ENCODE measurements at places on chromosomes 3 and 15. TPM values are rescaled to one million over a fixed set of nuclear protein-coding genes. Genes with fewer than 3 reads are reported as not detected.

OSTN gene
- not detected for total RNA-seq

FXR1 gene
- total RNA-seq, result 119 TPM

KLHL40 gene
- not detected for total RNA-seq

LRRC2 gene
- not detected for total RNA-seq

TAGLN3 gene
- total RNA-seq, result not detected

FEZF2 gene
- total RNA-seq, result not detected

LRRC34 gene
- total RNA-seq, result 2.4 TPM

PRR20G gene
- total RNA-seq, result not detected

SATB1 gene
- total RNA-seq, result 0.98 TPM

MRPS25 gene
- total RNA-seq, result 20.7 TPM

IQCH gene
- total RNA-seq, result 4.3 TPM

GOLGA6A gene
- total RNA-seq, result 0.54 TPM

ZNF80 gene
- not detected for total RNA-seq

SYNM gene
- total RNA-seq, result 0.39 TPM

TMC3 gene
- total RNA-seq, result not detected

SYNPR gene
- total RNA-seq, result not detected

GPR149 gene
- total RNA-seq, result not detected

GPR176 gene
- 16.1 TPM for total RNA-seq

AGBL1 gene
- not detected for total RNA-seq

APBA2 gene
- 0.22 TPM for total RNA-seq

CDAN1 gene
- 7.3 TPM for total RNA-seq

AP3B2 gene
- total RNA-seq, result 0.11 TPM

ITIH3 gene
- total RNA-seq, result not detected

BOC gene
- 15.7 TPM for total RNA-seq

C3orf18 gene
- 7.4 TPM for total RNA-seq

GNB5 gene
- 63.3 TPM for total RNA-seq

TPRG1 gene
- total RNA-seq, result 2.0 TPM

Measured in placental epithelial cell (primary cell).